RPMI7951 (cell line): ENCODE measurements at places on chromosomes 1 and 21. TPM values are rescaled to one million over a fixed set of nuclear protein-coding genes. Genes with fewer than 3 reads are reported as not detected.

- DNase-seq = no peak
Measured at GRCh38 chr1:160713161-160713560, 1.5 kb upstream of the CD48 start.

DNA sequence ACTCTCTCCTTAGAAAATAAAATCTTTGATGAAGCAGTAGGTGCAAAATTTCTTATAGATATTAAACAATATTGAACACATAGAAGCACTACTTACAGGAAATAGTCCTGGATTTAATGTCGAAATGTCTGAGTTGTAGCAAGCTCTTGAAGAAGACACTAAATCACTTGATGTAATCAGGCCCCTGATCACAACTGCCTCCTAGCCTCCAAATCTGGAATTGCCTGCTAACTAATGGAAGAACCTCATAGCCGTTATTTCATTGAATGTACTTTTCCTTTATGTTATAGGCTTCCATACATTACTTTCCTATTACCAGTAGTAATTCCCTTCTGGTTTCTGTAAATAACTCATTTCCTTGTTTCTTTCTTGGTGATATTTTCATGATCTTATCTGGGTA is 675.7 kb upstream of the CHRM3 start:
- DNase-seq = peak; percentile 13

- DNase-seq = peak; percentile 63
Measured at GRCh38 chr1:51622455-51622913, 5.6 kb downstream of the OSBPL9 start.

DNA sequence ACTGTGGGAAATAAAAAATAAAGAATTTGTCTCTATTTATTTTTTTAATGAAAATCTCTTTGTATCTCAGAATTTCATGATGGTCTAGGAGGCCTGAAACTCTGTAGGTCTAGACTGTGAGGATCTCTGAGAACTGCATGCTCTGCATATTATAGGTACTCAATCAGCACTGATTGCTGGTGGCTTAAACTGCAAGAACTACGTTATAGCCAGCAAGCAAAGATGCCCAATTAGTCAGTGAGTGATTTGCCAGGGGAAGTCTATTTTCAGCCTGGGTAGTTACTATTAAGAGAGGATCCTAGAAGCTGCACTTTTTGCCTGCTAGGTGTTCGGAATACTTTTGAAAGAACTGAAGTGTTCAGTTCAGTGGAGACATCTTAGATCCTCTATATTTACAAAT is 87.4 kb downstream of the GPR52 start:
- DNase-seq = no peak

DNA sequence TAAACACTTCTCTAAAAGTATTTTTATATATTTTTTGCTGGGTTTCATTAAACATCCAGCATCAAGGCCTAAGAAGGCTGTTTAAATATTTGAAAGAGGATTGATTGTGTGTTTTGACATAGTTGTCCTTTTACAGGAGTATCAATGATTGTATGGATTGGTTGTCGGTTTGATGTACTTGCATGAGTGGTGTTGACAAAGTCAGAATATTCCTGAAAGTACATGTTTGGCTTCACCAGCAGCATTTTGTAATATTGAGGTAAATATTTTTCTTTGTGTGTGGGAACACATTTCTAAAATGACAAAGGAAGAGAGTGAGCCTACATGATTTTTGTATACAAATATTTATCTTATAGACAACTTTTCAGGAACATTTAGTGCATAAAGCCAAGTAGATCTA is 269.7 kb downstream of the PTBP2 start:
- DNase-seq = no peak

GRCh38 chr1:181180407-181181031 is 92.0 kb downstream of the IER5 start:
- DNase-seq = no peak

DNA sequence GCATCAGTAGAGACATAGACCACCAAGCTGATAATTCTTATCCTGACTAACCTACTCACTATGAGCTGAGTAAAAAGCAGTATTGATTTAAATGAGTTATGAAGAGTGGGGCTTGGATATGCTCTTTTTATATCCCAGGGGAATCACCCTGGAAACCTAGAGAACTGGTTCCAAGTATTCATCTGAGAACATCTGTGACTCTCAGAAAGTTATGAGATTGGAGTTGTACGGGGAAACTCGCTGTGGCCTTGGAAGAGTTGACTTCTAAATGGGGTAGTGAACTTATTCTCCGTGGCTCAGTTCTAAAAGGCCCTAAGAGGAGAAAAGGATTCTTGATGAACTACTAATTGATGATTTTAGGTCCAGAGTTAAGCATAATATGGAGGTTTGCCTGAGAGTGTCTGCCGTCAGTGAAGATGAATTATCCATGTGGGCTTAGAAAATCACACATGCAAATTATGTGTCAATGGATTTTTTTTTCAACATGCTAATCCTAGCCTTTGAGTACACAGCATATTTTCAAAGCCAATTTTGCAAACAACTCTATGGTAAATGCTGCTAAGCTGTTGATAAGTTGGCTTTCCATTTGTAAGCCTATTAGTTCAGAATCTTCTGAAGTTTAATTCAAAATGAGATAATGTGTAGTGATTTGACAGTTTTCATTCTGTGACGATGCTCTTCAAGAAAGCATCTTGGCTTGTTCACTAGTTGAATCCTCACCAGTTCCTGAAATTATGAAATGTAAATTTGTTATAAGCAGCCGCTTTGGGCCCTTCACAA is 122.7 kb downstream of the FGGY start:
- DNase-seq = no peak

GRCh38 chr1:244322791-244323521 is 128.8 kb downstream of the ADSS2 start:
- peak; percentile 94 for DNase-seq

DNA sequence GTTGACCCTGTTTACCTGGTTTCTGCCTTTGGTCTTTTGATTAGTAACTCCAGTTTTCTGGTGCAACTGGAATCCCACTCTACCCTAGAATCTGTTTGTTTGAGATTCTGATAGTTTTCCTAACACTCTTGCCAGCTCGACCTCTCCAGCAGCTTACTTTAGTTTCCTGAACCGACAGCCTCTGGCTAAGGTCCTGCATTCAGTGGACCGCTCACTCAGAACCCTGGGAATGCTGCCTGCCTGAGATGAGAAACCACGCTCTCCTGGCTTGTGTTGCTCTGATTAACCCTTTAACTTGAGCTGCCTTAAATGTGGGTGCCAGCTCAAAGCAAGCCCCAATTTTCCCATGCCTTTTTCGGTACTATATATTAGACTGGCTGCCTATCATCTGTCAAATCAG is 45.3 kb upstream of the SIPA1L2 start:
- peak; percentile 22 for DNase-seq

- no peak for DNase-seq
Measured at GRCh38 chr1:221743416-221744208, 1.7 kb upstream of the DUSP10 start.

DNA sequence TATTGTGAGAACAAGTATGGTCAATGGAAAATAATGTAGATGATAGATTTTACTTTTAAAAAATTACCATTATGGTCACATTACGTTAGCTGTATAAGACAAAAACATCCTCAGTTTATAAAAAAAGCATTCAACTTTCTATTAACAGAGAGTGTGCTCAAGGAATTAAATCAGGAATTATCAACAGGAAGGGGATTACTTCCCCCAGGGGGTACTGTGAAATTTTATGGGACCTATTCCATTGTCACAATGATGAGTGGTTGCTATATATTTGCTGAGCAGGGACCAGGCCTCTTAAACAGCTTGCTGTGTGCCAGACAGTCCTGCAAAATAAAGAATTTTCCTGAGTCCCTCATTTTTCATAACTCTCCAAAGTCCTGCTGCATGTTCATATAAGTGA is 21.2 kb downstream of the JAM2 start:
- DNase-seq = no peak

GRCh38 chr1:173255214-173255813 is 48.2 kb upstream of the TNFSF4 start:
- DNase-seq = peak; percentile 57

- DNase-seq = no peak
Measured at GRCh38 chr1:92563457-92564216, 76.9 kb upstream of the GFI1 start.

- no peak for DNase-seq
Measured at GRCh38 chr1:9181990-9182783, 52.4 kb upstream of the H6PD start.

GRCh38 chr1:157156058-157156541 is 17.9 kb upstream of the ETV3 start:
- peak; percentile 50 for DNase-seq

DNA sequence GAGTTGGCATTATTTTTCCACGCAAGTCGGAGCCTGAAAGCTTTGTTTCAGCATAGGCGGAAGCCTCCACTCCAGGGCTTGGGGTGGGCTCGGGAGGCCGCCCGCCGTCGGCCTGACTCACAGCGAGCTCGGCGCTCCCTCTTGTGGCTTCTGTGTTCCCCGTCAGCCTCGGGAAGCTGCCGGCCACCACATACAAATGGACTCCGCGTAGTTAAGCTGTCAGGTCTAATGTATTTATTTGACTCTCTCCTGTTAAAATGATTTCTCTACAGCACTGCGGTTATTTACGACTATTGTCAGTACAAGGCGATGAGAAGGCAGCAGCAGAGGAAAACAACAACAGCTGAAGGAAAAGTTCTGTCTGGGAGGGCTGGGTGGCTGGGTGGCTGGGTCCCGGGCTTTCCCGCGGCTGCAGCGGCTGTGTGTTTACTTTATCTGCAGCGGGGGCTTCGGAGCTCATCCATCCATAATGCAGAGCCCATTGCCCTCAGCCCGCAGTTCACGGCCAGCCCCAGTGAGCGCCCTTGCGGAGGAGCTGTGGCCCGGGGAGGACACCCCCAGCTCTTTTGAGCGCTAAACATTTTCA is 375.7 kb upstream of the CAMK1G start:
- peak; percentile 61 for DNase-seq

DNA sequence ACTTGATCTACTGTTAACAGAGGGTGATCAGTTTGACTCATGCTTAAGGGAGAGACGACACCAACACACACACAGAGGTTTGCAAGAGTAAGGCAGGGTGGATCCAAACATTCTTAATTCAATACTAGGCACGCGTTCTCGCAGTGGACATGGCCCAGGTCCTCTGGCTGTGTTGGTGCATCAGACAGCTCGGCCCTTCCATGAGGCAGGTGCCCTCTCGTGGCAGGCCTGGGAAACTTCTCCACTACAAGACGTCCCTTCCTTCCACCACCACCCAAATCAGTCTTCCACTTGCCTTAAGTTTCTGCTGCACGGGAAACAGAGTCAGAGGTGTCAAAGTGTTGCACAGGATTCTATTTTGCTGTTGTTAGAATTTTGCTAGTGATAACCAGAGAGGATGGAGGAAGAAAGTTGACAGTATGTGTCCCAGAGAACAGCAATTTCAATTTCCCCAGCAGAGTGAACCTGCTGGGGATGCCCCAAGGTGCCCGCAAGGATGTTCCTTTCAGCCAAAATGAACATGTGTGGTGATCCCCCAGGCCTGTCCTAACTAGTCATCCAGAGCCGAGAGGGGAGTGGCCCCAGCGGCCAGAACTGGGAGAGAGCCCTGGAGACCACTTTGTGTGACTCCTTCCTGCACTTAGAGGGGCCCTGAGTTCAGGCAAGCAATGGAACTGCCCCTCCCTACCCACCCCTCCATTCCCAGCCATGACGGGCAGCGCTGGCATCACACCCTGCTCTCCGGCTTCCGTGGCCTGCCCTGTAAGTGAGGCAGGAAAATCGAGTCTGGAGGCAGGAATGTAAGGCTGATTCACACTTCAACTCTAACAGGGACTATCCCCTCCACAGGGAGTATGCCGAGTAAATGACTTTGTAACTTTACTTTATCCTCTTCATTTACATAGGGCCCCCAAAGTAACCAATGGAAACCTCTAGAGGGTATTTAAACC is 34.8 kb downstream of the MX1 start:
- DNase-seq = peak; percentile 61

DNA sequence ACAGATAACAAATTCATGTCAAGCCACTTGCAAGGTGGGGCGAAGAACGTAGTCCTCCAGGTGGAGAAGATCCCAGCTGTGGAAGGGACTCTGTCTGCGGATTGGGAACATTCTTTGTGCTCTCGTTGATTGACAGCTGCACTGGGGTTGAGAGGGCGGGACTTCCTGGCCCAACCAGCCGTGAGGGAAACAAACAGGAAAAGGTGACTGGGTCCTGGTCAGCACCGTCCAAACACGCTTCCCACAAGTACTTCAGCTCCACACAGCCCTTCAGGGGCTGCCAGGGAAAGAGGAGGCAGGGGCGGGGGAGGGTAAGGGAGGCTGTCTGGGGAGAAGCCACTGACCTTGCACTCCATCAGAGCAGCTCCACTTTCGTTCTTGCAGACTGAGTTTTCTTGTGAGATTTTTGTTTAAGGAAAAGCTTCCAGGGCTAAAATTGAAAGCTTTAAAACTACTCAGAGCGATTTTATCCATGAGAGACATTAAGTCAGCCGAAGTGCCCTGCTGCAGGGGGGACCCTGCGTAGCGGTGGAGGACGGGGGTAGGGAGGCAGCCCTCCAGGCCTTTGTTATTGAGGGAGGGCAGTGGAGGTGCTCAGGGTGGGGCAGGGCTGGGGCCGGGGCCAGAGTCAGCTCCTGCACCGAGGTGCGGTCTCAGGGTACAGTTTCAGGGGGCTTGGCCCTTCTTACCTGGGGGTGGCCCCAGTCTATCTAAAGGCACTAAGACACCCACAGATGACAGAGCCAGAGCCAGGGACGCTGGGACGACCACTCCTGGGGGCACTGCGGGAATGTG is 21.6 kb upstream of the STUM start:
- DNase-seq = peak; percentile 21

DNA sequence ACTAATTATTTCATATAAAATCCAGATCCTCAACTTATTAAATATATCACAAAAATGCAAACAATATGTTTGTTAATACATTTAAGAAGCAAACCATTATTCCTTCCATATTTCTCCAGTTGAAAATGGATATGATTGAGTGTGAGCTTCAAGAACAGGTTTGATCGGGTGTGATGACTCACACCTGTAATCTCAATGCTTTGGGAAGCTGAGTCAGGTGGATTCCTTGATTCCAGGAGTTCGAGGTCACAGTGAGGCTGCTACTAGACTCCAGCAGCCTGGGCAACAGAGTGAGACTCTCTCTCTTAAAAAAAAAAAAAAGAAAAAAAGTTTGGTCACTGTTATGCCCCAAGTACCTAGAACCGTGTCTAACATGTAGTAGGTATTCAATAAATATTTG is 42.9 kb upstream of the RRP15 start:
- DNase-seq = no peak

APCS gene
- not detected in 2 replicates for total RNA-seq

SPATA17 gene
- under 0.01 and 1.6 TPM in 2 replicates for total RNA-seq

C1orf52 gene
- total RNA-seq = 16.2 and 22.5 TPM in 2 replicates

CFAP74 gene
- total RNA-seq = 0.10 TPM in 1 of 2 replicates, not detected in the other

RNASEL gene
- 5.9 and 6.4 TPM in 2 replicates for total RNA-seq
